T-helper 1 cell (primary cell): ENCODE measurements at places on chromosomes 4 and X.

- DNase-seq: no peak
These were observed 64.7 kb downstream of the DHX15 start for GRCh38 chr4:24519649-24520048.

DNA sequence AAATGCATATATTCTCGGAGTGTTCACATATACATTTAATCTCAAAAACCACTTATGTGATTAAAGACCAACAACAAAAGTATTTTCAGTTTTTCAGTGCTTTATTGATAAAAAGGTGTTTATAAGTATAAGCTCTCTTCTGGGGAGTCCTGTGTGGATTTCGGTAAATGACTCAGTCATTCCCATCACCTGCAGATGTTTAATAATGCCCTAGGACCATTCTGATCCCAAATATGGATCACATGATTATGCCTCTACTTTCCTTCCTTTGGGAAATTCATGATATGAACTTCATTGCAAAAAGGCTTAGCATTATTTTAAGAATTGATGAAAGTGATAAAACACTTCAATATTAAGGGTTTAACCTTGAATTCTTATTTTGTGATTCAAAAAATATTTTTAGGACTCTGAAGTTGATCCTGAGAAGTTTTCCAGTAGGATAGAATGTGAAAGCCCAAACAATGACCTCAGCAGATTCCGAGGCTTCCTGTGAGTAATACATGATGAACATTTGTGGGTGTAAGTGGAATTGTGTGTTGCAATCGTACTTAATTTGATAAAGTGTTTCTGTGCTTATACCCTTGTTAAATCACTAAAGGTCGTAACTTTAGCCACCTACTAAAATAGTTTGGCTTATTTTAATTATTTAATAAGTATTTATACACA is 40.2 kb downstream of the ATP10D start:
- DNase-seq: no peak

GRCh38 chrX:31181377-31182000 is 109.6 kb upstream of the FTHL17 start:
- no peak for DNase-seq

DNA sequence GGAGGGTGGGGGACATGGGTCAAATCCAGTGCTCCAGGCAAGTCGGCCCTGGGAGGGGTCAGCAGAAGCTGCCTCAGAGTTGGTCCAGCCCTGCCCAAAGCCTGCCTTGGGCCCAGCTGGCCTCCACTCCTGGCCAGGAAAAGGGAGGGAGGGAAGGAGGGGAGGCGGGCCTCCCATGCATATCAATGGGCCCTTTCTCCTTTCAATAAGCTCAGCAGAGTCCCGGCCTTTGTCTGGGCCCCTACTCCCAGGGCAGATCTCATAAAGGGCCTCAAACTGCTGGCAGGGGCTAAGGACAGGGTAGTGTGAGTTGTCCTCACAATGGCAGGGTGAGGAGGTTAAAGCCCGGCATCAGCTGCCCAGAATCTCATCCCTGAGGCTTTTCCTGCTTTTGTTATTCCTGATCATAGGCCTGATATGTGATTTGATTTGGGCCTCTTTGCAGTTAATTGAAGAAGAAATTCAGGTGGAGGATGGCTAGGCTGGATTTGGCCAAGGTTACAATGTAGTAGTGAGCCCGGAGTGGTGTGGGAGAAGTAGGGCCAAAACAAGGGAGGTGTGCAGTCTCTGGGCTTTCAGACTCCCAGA is 121.1 kb upstream of the ATP6AP2 start:
- DNase-seq: no peak
